ENCODE measurements at places on chromosomes 1 and 21. TPM values are rescaled to one million over a fixed set of nuclear protein-coding genes. Genes with fewer than 3 reads are reported as not detected.

Gene FABP3
- not detected for total RNA-seq

GRCh38 chr21:16420031-16420724 is 690.4 kb downstream of the USP25 start:
- no peak for DNase-seq

Gene SH3BGR
- total RNA-seq = 3.5 TPM

Gene OR2L8
- total RNA-seq = not detected

GRCh38 chr1:156508955-156509234 is 8.3 kb upstream of the MEF2D start:
- DNase-seq = no peak

GRCh38 chr1:46220808-46221207 is 17.7 kb downstream of the LURAP1 start:
- DNase-seq = no peak

- no peak for DNase-seq
Observed at GRCh38 chr1:203366476-203366875, 15.6 kb upstream of the FMOD start.

Gene ASAP3
- total RNA-seq = 2.5 TPM

- no peak for DNase-seq
Observed at GRCh38 chr1:116807394-116808199, 53.4 kb downstream of the CD2 start.

GRCh38 chr1:6056572-6056948 is 10.9 kb downstream of the KCNAB2 start:
- DNase-seq = no peak

Gene SPRR3
- not detected for total RNA-seq

- DNase-seq = no peak
Observed at GRCh38 chr1:34367954-34368353, 191.2 kb downstream of the C1orf94 start.

- DNase-seq = no peak
Observed at GRCh38 chr21:15252431-15252830, 187.6 kb upstream of the NRIP1 start.

GRCh38 chr1:167717351-167717750 is 4.4 kb upstream of the MPZL1 start:
- no peak for DNase-seq

GRCh38 chr1:160307118-160307791 is 22.3 kb upstream of the PEX19 start:
- DNase-seq = no peak

DNA sequence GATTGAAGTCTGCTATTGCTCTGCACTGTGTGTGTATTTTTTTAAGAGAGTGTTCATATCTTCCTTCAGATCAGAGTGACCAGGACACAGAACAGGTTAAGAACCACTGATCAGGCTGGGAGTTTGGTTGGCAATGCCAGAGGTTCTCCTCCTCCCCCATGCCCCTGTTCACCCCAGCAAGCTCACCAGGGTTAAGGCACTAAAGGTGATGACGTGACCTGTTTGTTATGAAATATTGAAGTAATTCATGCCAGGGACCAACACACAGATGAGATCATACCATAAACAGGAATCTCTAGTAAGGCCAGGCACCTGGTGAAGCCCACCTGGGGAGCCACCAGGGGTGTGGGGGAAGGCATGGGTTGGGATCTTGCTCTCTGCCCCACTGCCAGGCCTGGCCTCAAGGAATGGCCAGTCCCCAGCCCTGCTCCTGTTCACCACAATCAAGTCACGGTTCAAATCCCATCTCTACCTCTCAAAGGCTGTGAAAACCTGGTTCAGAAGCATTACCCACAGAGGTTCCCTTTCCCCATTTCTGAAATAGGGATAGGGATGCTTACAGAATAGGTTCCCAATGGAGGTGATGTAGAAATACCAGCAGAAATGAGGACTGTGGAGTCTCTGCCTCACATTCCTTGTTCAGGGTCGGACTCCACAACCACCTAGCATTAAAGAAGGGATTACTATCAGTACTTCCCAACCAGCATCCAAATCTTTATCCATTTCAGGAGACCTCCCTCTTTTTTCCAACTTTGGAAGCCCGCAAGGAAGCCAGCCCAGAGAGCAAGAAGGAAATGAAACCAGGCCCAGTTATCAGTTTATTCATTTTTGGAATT is 2.4 kb downstream of the ID3 start:
- no peak for DNase-seq

- DNase-seq = no peak
Observed at GRCh38 chr1:86621286-86621685, 74.4 kb downstream of the CLCA4 start.

DNA sequence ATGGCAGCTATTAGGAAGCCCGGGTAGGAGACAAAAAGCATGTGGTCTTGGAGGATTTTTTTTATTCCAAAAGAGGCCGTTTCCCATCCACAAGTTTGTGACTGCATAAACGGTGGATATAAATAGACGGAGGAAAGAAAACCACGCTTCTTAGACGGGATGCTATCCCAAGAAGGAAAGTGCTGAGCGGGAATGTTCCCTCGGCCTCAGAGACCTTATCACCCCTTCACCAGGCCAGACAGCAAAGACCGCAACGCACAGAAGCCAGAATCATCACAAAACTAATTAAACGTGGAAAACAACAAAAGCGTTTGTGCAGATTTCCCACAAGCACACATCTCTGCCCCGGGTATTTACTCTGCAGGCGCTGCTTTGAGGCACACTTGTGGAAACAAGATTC is 43.2 kb downstream of the HLCS start:
- no peak for DNase-seq

DNA sequence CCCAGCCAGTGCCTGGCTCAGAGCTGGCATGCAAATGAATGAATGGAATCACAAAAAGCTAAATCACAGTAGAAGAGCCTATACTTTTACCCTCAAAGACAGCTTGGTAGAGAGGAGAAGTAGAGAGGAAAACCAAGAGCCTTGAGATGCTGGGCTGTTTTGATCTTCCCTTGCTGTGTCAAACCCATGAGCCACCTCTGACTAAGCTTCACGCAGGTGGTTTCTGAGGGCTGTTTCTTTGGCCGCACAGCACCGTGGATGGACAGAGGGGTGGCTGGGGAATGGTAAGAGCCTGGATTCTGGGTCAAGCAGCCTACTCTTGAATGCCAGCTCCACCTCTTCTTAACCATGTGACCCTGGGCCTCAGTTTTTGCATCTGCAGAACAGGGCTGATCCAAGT is 18.6 kb downstream of the ABCG1 start:
- no peak for DNase-seq

Gene TRAPPC10
- 107 TPM for total RNA-seq

DNA sequence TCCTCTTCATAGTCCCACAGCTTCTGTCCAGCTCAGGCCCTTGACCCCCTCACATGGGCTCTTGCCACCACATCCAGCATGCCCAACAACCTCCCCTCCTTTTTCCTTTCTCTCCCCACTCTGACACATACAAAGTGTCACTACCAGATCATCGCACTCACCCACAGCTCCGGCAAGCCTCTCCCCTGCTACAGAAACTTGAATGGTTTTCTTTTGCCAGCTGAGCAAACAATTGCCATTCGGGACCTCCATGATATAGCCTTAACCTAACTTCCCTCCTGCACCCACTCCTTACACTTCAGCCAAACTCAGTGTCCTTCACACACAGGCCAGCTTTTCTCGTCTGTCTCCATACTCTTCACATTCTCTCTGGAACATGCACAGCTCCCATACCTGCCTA is 43.3 kb downstream of the MAB21L3 start:
- no peak for DNase-seq

DNA sequence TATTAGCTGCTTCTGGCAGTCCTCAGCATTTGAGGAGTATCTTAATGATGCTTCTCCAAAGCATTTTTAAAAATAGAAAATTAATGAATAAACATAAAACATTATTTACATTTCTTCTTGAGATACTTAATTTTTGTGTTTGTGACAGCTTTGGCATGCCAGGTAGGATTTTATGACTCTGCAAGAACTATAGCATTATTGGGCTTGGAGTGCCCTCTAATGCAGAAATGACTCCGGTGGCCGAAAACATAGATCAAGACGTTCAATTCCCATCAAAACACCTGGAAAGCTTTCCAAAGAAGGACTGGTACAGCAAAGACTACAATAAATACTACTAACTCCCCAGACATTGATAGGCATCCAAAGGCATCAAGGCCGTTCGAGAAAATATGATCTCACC is 366.4 kb upstream of the CXADR start:
- DNase-seq = no peak

- no peak for DNase-seq
Observed at GRCh38 chr1:220628431-220628830, 61.7 kb upstream of the C1orf115 start.

Gene DIO1
- not detected for total RNA-seq

GRCh38 chr1:234699795-234700665 is 90.1 kb upstream of the IRF2BP2 start:
- no peak for DNase-seq

Gene LZIC
- 28.8 TPM for total RNA-seq

DNA sequence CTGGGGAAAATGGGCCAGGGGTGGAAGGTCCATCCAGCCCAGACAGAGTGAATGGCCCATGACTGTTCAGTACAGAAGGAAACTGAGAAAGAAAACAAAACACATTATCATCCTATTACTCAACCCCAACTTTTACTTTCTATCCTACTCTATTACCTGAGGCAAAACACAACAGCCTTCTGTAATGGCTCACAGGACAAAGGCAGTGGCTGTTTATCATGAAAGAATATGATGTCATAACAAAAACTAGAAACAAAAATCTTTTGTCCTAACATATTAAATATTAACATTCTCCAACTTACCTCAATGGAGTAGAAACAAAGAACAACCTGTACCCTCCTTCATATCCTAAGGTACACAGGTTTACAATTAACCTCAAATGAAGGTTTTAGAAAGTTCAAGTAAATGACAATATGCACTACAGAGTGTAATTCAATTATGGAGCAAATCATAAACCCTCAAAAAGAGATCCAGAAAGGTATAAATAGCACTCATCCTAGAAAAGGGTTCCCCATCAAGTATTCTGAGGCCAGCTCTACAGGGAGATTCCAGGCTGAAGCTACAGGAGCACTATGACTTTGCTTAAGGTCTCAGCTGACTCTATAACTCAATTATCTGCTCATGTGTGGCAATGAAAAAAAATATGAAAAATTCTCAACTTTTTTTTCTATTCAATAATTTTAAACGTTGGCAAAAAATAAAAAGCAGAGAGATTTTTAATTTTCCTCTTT is 15.1 kb downstream of the ELK4 start:
- DNase-seq = no peak

Gene C1orf210
- not detected for total RNA-seq

Gene VAV3
- 3.8 TPM for total RNA-seq

DNA sequence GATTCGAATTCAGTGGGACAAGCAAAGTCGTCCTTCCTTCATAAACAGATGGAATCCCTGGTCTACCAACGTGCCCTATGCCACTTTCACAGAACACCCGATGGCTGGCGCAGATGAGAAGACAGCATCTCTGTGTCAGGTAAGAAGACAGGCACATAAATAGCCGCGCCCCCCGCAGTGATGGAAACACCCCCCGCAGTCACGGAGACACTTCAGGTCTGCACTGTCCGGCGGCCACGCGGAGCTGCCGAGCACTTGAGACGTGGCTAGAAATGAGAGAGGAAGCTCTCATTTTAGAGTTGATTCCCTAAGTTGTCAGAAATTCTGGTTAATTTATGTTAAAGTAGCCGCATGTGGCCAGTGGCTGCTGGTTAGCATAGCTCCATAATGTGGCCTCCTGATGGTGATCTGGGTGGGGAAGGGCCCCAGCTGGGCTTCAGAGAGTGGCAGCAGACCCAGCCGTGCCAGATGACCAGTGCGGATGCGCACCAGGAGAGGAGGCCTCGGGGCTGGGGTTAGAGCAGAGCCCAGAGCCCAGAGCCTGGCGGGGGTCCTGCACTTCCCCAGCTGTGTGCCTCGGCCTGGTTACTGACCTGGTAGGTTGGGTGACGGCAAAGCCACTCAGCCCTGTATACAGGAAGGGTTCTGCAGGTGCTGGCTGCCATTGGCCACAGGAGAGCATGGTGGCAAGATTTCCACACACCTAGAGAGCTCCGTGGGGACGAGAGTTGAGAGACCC is 2.9 kb downstream of the TPRG1L start:
- no peak for DNase-seq
